Tongue (tissue), 3 donors: ENCODE measurements at places on chromosomes 3 and 15. TPM values are rescaled to one million over a fixed set of nuclear protein-coding genes. Genes with fewer than 3 reads are reported as not detected.
A peak's percentile ranks its signal among the peaks of the same experiment; 100 is the strongest.

DNA sequence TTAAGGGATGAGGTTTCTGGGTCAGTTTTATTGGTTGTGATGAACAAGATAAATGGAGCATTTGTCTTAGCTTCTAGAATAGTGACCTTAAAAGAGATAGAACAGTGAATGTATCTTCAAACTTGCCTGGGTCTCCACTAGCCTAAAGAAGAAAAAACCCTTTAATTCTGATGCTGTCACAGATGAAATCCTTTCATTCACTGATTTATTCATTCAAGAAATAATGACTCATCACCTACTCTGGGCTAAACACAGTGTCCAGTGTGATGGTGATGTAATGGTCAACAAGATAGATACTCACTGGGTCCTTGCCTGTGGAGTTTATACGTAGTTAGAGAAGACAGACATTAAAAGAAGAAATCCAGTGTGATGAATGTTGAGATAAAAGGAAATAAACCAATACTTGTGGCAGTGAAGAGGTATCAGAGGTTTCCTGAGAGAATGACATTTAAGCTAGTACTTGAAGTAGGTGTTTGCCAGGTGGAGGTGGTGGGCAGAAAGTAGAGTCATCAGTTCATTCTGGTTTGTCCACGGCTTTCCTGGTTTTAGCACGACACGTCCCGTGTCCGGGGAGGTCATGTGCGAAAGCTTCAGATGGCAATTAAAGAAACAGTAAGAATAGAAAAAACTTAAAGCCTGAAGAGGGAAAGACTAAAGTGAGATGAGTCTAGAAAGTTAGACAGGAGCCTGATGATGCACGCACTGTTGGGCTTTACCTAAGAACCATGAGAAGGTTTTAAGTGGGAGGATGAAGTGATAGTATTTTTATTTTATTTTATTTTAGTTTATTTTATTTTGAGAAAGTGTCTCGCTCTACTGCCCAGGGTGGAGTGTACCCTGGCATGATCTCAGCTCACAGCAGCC lies 18.5 kb downstream of the PAK2 start:
- DNase-seq = no peak

GRCh38 chr15:51620641-51621040 lies 1.9 kb downstream of the DMXL2 start:
- no peak for DNase-seq

DNA sequence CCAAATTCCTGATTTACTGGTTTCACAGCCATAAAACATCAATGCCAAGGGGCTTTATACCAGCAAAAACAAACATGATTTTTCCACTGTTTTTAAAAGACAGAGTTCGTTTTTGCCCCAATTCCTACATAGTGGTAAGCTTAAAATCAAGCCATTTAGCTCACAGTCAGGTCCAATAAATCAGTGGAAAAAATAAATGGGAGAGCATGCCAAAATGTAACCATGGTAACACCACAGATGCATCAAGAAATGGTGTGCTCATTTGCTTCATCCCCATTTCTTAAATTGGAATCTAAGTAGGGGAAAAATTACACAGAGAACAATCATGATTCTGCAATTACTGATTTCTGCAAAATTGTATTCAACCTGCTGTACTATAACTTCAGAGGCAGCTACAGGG lies 418.8 kb downstream of the MAGI1 start:
- DNase-seq = peak; percentile 73

DNA sequence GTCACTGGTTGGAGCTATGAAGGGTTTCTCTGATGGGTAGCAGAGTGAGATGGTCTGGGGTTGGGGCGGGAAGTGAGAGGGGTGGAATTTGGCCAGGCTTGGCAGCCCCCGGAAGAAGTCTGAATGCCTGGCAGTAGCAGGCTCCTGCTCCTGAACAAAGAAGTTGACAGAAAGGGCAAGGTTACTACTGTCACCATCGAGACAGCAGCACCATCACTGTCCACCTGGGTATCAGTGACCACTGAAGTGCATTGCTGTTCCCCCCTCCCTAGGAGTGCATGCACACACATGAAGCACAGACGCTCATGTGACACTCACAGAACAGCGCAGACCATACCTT lies 42.9 kb downstream of the COLQ start:
- DNase-seq = no peak

DNA sequence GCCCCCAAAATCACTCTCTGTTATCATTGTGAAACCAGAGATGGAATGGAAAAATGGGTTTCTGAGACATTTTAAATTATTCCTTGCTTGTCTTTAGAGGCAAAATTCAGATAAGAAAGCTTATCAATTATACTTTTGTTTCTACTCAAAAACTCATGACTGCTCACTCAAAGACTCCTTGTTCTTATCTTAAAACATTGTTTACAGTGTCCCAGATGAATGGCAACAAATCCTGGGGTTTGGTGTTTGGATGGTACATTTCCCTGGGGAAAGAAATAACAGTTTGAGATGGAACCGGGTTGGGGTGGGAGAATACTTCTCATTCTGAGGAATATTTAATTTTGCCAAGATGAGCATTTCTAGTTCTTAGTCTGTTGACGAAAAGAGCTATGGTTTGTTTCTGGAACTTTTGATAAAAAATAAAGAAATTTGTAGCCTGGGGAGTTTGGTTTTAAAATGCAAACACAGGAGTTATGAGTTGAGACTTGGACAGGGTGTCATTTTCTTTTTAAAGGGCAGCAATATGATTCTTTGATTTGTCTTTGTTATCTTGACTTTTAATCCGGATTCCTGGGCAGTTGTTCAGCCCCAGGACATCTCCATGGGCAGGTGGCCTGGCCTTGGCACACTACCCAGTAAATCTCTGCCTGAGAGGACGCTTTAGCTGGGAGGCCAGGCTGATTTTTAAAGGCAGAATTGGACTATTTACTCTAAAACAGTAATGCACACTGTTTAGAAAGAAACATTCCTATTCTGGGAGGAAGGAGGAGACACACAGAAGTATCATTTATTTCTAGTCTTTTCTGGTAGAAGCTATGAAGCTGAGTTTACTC lies 32.4 kb downstream of the BTD start:
- peak; percentile 52 for DNase-seq

DNA sequence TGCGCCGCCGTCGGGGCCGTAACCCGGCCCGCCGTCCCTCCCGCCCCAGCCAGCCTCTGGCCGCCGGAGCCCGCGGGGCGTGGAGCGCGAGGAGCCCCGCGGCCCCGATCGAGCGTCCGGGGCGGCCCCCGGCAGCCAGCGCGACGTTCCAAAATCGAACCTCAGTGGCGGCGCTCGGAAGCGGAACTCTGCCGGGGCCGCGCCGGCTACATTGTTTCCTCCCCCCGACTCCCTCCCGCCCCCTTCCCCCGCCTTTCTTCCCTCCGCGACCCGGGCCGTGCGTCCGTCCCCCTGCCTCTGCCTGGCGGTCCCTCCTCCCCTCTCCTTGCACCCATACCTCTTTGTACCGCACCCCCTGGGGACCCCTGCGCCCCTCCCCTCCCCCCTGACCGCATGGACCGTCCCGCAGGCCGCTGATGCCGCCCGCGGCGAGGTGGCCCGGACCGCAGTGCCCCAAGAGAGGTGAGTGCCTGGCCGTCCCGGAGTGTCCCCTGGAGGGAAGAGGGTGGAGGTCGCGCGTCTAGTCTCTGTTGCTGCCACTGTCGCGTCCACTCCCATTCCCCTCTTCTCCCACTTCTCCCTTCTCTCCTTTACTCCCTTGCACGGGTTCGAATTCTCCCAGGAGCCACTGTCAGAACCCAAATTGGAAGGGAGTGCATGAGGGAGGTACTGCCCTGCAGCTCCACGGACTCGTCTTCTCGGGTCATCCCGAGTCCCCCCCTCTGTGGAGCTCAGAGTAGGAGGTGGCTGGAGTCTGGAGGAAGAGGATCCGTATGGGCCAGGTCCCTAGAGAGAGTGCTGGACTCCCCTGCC lies 585 bp downstream of the CSK start:
- peak; percentile 39 for DNase-seq

DNA sequence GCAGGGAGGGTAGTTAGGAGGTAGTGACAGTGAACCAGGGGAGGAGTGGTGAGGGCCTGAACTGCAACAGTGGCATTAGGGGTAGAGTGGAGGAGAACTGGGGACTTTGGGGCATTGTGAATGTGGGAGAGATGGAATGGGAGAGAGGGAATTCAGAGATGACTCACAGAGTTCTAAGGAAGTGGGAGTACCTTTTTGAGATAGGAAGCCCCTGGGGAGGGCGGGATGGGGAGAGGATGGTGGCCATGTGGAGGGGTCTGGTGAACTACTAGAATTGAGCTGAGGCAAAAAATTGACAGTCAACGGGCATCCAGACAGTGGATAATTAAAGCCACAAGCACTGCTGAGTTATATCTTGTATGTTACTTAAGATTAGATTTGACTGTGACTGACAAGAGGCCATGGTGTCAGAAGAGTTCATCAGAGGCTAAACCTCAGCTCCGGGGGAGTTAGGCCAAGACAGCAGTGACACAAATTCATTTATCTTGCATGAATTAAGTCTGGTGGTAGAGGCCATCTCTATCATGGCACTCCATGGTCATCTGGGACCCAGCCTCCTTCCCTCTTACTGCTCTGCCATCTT lies 34.0 kb downstream of the PLEKHO2 start:
- DNase-seq = no peak

DNA sequence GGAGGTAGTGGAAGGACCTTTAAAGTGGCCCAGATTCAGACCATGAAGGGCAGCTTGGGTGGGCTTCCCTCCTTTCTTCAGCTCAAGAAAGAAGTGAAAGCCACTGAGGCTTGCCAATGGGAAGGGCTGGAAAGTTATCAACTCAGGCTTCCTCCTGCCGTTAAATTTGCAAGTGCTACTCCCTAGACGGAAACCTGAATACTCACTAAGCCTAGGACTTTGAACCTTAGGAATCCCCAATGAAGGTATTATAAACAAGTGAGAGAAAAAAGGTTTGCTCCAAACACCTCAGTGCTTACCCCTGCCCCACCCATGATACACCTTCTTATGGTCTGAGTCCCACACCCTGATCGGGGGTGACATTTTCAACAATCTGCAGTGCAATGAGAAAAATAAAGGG lies 396.4 kb downstream of the SHQ1 start:
- no peak for DNase-seq

GRCh38 chr15:90870354-90871138 lies 2.2 kb downstream of the FURIN start:
- DNase-seq = peak; percentile 24

GRCh38 chr3:50610992-50611463 lies 546 bp downstream of the CISH start:
- no peak for DNase-seq

DNA sequence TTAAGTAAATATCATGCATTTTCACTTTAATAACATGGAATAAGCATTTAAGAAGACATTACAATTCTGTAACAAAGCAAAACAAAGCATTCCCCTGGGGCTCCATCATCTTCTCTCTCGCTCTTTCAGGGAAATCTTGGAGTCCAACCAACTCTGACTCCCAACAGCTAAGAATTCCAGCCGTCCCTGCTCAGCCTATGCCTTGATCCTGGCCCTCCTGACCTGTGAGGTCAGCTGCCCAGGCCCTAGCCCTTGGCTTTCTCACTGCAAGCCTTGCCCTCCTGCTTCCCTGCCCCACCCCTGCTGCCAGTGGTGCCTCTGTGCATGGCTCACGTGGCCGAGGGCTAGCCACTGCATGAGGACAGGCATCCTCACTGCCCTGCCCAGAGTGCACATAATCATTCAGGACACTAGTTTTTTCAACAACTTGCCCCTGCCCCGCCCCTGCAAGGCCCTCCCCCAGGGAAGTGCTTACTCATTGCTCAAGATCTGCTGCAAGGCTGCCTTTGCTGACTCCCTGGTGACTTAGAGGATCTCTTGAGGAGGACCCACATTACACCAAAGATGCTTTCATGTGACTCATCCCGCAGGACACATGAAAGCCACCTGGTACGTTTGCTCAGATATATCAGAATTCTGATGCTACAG lies 37.6 kb downstream of the MTMR10 start:
- DNase-seq = no peak

GRCh38 chr3:154137036-154137435 lies 15.8 kb downstream of the ARHGEF26 start:
- DNase-seq = no peak

- no peak for DNase-seq
Measured at GRCh38 chr15:98673133-98673532, 24.8 kb downstream of the IGF1R start.

- peak; percentile 28 for DNase-seq
Measured at GRCh38 chr15:55289011-55289745, 435 bp downstream of the RAB27A start.

- peak; percentile 41 for DNase-seq
Measured at GRCh38 chr15:93649691-93650235, 560.8 kb upstream of the RGMA start.

DNA sequence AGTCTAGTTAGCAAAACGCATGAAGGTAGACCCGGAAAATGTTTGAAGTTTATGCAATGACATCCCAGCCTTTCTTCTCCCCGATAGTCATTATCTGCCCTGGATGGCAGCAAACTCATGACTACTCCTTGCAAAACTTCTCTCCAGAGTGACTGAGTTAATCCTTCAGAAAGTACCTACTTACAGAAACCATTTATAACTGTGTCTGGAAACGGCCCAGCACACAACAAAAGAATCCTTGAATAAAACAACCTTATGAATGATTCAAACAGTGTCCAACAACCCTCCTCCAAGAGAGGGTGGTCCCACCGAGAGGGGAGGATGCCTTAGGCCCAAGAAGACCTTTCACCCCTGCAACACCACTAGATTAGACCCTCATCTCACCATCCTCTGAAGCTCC lies 14.2 kb downstream of the ST8SIA2 start:
- no peak for DNase-seq

DNA sequence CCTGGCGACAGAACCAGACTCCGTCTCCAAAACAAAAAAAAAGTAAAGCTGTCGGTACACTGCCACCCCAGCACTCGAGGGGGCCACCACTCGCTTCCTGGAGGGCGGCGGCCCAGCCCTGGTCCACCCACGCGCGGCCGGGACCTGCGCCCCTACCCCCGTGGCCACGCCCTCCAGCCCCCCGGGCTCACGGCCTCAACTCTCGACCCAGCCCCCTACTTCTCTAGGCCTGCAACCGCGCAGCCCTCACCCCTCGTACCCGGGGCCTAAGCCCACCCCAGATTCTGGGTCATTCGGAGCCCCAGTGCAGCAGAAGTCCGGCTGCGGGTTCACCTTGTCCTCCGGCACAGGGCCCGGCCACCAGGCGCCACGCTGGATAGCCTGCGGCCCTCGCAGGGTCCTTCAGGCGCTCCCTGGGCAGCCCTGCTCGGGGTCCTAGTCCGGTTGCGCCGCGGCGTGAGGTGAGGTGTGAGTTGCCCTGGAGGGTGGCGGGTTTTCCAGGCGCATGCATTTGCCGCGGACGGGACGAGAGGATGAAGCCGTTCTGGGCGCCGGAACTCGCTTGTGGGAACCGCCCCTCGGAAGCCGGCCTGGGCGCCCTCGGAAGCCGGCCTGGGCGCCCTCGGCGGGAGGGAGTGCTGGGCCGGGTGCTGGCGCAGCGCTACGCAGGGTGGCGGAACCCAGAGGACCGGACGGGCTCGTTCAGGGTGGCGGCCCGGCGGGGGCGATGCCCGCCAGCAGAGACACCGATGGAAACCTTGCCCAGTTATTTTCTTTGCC lies 32.3 kb downstream of the SPINK8 start:
- peak; percentile 93 for DNase-seq

Gene ANKRD34C
- total RNA-seq = 0.21 TPM

Gene LRRC15
- 0.10 TPM for total RNA-seq

Gene CCRL2
- 3.7 TPM for total RNA-seq

Gene ADGRG7
- total RNA-seq = not detected

Gene MME
- total RNA-seq = 11.5 TPM

Gene DZIP1L
- total RNA-seq = 24.7 TPM

Gene FBXO40
- total RNA-seq = 12.7 TPM

Gene ARHGEF3
- total RNA-seq = 29.4 TPM

Gene HGD
- 2.5 TPM for total RNA-seq

Gene LRRIQ4
- total RNA-seq = not detected

Gene GOLGA8G
- not detected for total RNA-seq

Gene GABRR3
- total RNA-seq = not detected

Gene SLC12A8
- 9.0 TPM for total RNA-seq

Gene SPATA12
- not detected for total RNA-seq

Gene CSTA
- 17.0 TPM for total RNA-seq
